T-cell (primary cell): ENCODE measurements at places on chromosomes 4 and X.

- DNase-seq, result no peak
Measured at GRCh38 chrX:22325096-22325495, 52.4 kb downstream of the CBLL2 start.

DNA sequence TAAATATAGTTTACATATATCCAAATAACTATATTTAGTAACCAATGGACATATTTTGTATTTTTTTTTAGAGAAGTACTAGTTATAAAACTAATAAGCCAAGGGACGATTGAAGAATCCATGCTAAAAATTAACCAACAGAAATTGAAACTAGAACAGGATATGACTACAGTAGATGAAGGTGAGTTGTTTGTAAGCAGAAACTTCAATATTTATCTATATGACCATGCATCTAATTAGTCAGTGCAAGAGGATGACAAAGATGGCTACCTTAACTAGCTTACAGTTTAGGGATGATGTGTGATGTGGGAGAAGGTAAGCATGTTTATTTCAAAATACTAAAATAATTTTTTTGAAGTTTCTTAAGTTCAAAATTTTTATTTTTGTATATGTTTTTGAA, 57.7 kb downstream of the HPGDS start:
- DNase-seq, result no peak

GRCh38 chrX:53076671-53077070, 5.5 kb upstream of the TSPYL2 start:
- no peak for DNase-seq

DNA sequence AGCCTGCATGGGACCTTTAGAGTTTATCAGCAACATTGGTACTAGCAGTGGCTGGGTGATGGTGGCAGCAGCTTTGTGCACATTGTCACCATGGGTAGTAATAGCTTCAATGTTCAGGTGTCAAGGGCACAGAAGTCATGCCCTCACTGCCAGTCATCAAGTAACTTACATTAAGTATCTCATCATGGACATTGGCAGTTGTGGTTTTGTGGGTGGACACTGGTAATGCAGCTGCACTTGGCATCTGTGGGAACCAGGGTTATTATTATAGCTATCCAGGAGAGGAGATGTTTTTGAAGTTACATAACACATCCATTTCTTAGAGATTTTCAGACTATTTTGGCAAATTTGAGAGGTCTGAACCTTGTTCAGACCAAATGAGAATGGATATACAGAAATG, 243.2 kb upstream of the NOCT start:
- DNase-seq, result no peak

- no peak for DNase-seq
Measured at GRCh38 chrX:26631385-26631784, 415.4 kb downstream of the MAGEB5 start.

DNA sequence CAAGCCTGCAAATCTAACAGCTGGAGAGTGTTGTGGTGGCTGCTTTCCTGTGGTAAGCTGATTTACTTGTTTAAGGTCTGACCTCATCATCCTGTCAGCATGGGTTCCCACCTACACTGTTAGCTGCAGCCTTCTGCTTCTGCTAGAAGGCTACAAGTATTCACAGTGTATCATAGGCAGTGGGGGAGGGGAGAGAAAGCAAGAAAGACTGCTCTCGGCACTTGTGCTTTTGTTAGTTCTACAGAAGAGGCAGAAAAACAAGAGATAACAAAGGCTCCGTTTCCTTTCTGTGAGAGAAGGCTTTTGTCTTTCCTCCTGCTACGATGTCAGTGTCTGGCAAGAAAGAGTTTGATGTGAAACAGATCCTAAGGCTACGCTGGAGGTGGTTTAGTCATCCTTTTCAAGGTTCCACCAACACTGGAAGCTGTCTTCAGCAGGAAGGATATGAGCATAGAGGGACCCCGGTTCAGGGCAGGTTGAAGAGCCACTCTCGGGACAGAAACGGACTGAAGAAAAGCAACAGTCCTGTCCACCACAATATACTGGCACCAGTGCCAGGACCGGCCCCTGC, at the start of gene KLHL4:
Gene KLHL4, plus strand, starts transcription at position 232 of the 571 bp plus-strand sequence. Its CDS starts 92 bp downstream, at position 324.
- no peak for DNase-seq

DNA sequence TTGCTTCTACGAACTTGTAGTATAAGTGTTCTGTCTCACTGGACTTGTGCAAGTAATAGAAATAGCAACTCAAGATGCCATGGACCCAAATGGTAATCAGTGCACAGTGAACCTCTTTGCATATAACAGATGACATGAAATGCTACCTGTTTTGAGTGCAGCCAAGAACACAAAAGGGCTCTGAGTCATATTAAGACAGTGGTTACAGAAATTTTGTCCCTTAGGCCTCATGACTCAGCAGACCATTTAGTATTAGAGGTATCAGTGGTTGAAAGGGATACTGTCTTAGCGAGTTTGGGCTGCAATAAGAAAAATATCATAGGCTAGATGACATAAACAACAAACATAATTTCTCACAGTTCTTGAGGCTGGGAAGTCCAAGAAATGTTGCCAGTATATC, 502.9 kb upstream of the PCDH10 start:
- DNase-seq, result no peak

DNA sequence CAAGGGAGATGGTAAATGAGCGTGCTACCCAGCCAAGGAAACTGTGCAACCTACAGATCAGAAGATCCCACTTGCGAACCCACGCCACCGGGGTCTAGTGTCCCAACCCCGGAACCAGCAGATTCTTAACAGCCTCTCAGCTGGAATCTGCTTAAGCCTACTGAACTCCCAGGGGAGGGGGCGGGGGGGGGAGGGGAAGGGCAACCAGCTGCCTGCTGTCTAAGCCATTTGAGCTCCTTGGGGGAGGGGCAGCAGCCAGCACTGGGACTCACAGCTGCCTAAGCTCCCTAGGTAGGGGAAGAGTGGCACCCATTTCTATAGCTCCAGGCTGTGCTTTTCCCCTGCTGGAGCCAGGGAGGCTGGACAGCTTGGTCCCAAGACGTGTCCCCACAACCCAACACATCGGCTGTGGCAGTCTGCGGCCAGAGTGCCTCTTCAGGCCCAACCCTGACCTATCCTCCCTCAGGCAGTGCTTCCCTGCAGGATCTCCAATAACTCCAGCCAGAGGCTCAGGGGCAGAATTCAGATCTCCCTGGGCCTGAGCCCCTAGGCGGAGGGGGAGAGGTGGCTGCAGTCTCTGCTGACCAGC, 289.2 kb downstream of the LDB2 start:
- DNase-seq, result no peak

DNA sequence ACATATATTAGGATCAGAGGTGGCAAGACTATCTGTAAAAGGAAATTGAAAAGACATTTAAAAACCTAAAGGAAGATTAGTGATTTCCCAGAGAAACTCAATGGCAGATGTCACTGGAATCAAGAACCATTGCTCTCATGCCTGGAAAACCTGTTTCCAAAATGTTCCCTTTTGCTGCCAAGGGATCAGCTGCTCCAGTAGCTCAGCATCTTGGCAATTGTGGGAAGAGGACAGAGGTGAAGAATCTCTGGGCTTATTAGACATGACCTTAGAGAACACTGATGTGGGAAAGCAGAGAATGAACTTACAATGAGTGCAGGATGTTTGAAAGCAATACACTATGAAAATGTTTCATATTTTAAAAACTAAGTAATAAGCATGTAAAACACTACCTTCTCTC, 98.3 kb downstream of the SHROOM3 start:
- DNase-seq, result no peak

- no peak for DNase-seq
Measured at GRCh38 chr4:101784957-101785356, 5.6 kb upstream of the BANK1 start.

GRCh38 chrX:36609616-36610585, 398.3 kb upstream of the FAM47C start:
- DNase-seq, result no peak

DNA sequence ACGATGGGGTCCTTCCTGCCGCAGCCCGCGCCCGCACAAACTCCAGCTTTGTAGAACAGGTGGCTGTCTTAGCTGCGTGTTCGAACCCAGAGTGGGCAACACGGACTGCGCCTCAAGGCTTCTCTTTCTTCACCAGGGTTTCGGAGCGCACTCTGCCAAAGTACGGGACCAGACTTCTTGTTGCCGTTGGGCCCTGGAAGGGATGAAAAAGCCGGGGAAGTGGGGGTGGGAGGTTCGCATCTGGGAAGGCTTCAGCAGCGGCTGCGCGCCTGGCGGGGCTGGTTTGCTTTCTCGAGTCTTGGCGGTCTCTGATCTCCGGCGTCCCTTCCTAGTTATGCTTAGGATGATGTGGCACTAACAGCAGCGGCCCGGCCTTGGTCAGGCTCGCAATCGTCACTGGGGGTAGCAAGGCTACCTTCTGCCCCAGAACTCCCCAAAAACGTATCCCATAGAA, 673 bp downstream of the PARM1 start:
- DNase-seq, result no peak

DNA sequence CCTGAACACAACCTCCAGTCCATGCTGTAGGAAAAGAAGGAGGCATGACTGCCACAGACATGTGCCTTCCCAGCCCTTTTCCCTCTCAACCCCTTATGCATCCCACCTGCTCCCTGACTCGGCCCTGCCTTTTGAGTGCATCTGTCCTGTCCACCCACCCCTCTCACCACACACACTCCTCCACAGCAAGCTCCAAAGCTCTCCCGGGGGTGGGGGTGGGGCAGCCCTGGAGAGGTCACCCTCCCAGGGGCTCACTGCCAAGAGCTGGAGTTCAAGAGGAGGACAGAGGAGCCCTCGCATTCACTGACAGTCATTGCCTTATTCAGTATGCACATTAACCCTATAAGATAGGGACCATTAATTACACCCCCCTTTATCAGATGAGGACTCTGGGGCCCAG, 46.6 kb upstream of the MAMLD1 start:
- DNase-seq, result no peak

DNA sequence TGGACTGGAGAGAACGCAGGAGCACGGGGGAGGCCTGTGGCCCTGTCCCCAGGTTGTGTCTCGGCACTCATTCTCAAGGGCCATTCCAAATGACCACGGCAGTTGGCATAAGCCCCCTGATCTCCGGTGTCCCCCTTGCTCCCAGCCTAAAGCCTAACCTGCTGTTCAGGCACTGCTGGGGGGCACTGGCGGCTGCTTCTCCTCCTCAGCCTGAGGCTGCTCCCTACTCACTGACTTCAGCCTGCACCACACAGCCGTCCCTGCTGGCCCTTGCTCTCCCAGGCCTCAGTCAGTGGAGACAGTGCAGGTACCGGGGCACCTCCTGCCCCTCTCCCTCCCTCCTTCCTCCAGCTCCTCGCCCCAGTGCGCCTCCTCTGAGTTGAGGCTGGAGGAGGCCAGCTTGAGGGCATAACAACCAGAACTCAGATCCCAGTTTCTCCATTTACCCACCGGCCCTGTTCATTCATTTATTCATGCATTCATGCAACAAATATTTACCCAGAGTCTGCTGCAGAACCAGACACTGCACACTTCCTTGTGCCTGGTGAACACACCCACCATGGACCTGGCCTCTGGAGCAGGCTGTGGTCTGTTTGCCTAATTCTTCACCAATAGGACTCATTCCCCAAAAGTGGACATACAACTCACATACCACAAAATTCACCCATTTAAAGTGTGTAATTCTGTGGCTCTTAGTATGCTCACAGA, 65.0 kb downstream of the CPZ start:
- no peak for DNase-seq

DNA sequence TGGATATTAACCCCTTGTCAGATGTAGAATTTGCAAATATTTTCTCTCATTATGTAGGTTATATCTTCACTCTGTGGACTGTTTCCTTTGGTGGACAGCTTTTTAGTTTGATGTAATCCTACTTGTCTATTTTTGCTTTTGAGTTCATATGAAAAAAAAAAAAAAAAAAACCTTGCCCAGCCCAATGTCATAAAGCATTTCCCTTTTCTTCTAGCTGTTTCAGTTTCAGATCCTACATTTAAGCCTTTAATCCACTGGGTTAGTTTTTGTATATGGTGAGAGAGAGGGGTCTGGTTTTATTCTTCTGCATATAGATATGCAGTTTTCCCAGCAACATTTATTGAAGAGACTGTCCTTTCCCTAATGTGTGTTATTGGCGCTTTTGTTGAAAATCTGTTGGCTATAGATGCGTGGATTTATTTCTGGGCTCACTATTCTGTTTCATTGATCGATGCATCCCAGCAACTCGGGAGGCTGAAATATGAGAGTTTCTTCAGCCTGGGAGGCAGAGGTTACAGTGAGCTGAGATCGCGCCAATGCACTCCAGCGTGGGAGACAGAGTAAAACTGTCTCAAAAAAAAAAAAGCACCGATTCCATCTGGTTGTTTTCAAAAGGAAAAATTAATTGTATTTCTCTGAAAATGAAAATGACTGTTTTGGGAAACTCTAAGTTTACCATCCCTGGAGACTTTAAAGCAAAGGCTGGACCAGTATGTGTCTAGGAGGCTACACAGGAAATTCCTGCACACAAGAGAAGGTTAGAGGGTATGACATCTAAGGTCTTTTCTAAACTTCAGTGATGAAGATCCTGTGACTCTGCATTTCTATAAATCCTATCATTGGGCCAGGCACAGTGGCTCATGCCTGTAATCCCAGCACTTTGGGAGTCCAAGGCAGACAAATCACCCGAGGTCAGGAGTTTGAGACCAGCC, 35.6 kb downstream of the STEEP1 start:
- DNase-seq, result no peak
